Activated CD8-positive, alpha-beta memory T cell treated with anti-CD3 and anti-CD28 coated beads for 1 hour (primary cell): ENCODE measurements at places on chromosomes 2 and 18.

- DNase-seq: no peak
These were observed 167.9 kb downstream of the CCDC102B start for GRCh38 chr18:68965817-68966216.

- DNase-seq: no peak
These were observed 74.6 kb upstream of the OTOS start for GRCh38 chr2:240214790-240215675.

- no peak for DNase-seq
These were observed 69.8 kb downstream of the REV1 start for GRCh38 chr2:99420031-99420430.

- DNase-seq: no peak
These were observed 106.6 kb downstream of the MAP4K4 start for GRCh38 chr2:101803945-101804696.

DNA sequence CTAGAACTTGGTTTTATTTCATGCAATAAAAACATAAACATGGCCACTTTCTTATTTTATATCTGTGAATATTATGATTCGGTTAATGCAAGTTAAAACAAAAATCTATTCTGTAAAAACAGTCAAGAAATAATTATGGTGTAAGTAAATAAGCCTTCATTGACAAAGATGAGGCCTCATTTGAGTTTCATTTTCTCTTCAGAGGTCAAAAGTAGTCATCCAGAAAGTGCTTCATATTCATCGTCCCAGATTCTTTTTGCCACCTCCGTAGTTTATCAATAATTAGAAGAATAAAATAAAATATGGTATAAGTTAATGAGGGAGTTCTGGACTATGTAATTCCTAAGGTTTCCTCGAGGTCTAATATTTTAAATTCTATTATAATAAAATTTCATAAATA lies 19.4 kb upstream of the HNRNPA3 start:
- DNase-seq: no peak

DNA sequence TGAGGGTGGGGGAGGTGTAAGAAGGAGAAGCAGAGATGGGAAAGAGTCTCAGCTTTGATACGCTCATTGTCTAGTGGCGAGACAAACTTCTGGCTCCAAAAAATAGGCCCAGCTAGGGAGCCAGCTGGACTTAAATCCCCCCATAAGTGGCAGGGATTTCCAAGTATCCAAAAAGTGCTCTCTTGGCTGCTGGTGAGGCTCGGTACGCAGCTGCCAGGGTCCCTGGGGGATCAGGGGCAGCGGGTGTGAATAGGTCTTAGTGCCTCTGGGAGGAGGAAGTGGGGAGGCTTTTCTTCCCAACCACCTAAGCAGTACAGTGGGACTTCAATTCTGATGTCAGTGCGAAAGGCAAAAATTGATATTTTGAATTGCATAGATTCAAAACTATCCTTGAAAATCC lies 73.5 kb downstream of the ALK start:
- DNase-seq: no peak

DNA sequence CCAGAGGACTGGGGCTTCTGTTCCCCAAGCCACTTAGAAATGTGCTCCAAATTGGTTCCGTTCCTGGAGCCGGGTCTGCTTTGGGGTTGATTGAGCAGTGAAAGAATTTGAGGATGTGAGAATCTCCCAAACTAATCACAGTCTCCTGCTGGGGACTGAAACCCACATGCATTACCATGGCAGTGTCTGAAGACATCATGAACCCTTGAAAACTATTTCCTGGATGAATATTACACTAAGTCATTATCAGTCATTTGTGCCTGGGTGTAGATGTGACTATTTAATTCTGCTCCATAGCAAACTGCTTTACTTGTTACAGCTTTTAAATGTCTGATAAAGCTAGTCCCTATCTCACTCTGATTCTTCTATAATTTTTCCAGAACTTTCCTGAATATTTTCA lies 27.6 kb downstream of the SPP2 start:
- DNase-seq: no peak

DNA sequence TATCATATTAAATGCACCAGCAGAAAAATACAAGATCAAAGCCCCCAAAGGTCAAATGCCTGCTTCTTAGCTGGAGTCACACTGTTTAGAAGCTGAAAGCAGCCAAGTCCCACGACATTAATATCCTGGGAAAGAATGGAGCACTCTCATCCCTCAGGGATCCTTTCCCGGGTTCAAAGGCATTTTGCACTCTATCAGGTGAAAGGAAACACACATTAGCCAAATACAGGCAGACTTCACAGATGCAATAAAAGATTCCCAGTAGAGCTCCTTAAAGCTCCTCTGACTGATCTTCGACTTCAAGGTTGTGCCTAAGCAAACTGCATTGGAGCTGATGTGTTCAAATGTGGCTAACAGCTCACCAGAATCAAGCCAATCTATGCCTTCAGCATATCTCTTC lies 158.4 kb downstream of the RNF152 start:
- DNase-seq: no peak

DNA sequence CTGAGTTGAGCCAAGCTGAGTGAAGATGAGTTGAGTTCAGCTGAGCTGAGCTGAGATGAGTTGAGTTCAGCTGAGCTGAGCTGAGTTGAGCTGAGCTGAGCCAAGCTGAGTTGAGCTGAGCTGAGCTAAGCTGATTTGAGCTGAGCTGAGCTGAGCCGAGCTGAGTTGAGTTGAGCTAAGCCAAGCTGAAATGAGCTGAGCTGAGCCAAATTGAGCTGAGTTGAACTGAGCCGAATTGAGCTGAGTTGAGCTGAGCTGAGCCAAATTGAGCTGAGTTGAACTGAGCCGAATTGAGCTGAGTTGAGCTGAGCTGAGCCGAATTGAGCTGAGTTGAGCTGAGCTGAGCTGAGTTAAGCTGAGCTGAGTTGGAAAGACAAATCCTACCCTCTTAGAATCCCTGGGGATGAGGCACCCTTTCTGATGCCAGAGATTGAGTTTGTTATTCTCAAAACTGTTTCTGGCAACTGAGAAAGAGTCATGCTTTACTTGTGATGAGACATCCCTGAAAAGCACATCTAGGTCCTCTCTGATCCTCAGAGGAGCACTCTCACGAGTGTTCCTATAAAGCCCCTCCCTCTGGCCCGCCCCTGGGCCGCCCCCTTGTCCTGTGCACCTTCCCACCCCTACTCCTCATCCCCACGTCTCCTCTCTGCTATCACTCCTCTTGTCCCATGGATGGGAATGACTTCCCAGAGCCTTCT lies 116.5 kb downstream of the MCFD2 start:
- DNase-seq: no peak

DNA sequence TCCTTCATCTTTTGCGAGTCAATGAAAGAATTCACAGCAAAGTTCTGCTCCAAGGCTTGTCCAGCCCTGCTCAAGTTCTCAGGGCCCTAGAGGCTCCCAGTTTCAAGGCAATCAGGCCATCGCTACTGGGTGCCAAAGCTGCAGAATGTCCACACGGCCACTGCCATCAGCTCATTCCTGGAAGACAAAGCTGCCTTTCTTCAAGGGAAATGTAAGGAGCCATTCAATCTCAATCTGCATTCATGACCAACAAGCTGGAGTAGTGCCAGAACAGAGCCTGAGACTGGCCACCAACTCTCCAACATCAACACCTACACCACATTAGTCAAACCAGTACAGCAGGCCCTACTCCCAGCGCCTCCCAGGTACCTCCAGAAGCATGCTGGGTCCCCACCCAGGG lies 202.2 kb downstream of the TCF4 start:
- no peak for DNase-seq

- DNase-seq: no peak
These were observed 9.7 kb downstream of the UXS1 start for GRCh38 chr2:106184394-106184793.

DNA sequence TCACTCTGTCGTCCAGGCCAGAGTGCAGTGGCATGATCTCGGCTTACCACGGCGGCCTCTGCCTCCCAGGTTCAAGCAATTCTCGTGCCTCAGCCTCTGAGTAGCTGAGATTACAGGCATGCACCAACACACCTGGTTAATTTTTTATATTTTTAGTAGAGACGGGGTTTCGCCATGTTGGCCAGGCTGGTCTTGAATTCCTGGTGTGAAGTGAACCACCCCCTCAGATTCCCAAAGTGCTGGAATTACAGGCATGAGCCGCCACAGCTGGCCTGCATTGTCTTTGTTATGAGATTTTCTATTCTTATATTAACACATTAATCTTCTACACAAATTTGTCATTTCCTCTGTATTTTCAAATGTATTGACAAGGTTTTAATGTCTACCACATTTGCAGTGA lies 75.2 kb downstream of the SEPTIN10 start:
- DNase-seq: no peak

- DNase-seq: no peak
These were observed 108.1 kb downstream of the LYPD6 start for GRCh38 chr2:149438330-149438960.

GRCh38 chr2:116716444-116716843 lies 1098.0 kb upstream of the DDX18 start:
- no peak for DNase-seq

- no peak for DNase-seq
These were observed 146.4 kb downstream of the PTH2R start for GRCh38 chr2:208552943-208553342.

DNA sequence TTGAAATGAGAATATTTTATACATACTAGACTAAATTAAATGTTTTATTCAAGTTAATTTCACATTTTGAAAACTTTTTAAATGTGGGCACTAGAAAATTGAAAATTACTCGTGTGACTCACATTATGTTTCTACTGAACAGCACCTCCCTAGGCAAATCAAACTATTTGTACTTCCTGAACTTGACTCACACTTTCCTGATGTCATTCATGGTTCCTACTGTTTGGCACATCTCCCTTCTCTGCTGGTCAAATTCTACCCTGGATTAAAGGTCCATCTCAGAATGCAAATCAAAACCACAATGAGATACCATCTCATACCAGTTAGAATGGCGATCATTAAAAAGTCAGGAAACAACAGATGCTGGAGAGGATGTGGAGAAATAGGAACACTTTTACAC lies 16.7 kb downstream of the LHCGR start:
- DNase-seq: no peak

GRCh38 chr18:57595347-57595746 lies 8.8 kb upstream of the FECH start:
- DNase-seq: no peak

DNA sequence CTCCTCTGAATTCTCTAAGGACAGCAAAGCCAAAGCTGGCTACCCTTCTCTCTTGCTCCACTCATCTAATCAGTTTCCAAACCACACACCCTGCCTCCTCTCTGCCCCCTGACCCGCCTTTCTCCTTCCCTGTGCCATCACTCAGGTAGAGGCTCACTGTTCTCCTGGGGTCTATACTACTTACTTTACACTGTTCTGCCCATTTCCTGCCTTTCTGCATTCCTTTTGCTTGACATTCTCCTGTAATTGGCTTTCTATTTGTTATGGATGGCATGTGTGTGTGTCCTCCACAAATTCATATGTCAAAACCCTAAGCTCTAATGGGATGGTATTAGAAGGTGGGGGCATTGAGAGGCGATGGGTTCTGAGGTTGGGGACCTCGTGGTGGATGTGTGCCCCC lies 675.2 kb upstream of the ID2 start:
- no peak for DNase-seq

DNA sequence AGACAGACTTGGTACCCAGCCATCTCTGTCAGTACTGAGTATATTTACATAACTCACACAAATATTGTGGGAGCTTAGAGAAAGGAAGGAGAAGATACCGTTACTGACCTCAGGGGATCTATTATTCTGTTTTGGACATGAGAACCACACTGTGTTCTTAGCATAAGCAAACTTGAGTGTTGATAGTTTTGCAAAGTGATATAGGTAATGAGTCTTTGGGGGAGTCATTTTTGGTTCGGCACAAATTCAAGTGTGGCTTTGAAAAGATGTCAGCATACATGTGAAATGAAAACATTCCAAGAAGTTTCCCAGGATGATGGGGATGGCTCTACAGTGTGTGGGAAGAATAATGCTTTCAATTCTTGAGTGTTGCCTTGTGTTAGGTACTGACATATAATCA lies 24.1 kb downstream of the SMARCAL1 start:
- DNase-seq: no peak

GRCh38 chr2:206011018-206011614 lies 74.9 kb downstream of the INO80D start:
- DNase-seq: no peak

GRCh38 chr2:201266629-201267028 lies 6.3 kb downstream of the CASP8 start:
- no peak for DNase-seq
